Psoas muscle (tissue), 8 donors: ENCODE measurements at places on chromosomes 11 and 22. TPM values are rescaled to one million over a fixed set of nuclear protein-coding genes. Genes with fewer than 3 reads are reported as not detected.

MPEG1 gene
- total RNA-seq, result 6.1 TPM

- H3K4me1 ChIP-seq, result peaks cover 21% of the 10 kb centered on the region
- no peak overlapping the region for H3K4me3 ChIP-seq
- H3K27ac ChIP-seq, result no peak overlapping the region
- no peaks in the 10 kb centered on the region for H3K27me3 ChIP-seq
Observed at GRCh38 chr11:48107188-48107704, 109.4 kb upstream of the OR4B1 start.

- H3K4me1 ChIP-seq, result no peaks in the 10 kb centered on the region
- no peaks in the 10 kb centered on the region for H3K27me3 ChIP-seq
- no peak overlapping the region for H3K4me3 ChIP-seq
- DNase-seq, result peak; percentile 64
- H3K27ac ChIP-seq, result no peak overlapping the region
Observed at GRCh38 chr22:31561238-31561887, 65.0 kb downstream of the SFI1 start.

DNA sequence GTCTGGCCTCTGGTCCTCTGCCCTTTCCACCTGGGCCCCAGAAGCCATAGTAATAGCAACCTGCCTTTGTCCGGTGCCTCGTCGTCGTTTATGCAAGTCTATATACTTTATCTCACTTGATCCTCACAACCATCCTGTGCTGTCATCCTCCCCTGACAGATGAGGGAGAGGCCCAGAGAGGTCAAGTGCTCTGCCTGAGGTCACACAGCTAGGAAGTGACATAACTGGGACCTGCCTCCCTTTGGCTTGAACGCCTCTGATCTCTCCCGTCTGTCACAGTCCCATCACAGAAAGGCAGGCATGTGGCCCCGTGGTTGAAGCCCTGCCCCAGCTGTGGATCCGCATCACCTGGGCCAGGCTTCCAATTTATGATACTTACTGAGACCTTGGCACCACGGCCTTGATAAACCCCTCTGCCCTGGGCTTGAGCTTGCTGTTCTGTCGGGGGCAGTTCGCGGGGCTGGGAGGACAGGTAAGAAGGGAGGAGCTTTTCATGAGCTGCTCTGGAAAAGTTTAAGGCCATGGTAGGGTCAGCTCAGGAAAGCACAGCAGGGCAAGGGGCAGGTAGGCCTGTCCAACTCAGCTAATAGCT, 247.0 kb downstream of the ST3GAL4 start:
- no peaks in the 10 kb centered on the region for H3K4me1 ChIP-seq
- no peaks in the 10 kb centered on the region for H3K36me3 ChIP-seq
- no peak for DNase-seq
- no peak overlapping the region for H3K27ac ChIP-seq
- no peak overlapping the region for H3K4me3 ChIP-seq

SLC36A4 gene
- 2.2 TPM for total RNA-seq

FAM181B gene
- 0.06 TPM for total RNA-seq

DNA sequence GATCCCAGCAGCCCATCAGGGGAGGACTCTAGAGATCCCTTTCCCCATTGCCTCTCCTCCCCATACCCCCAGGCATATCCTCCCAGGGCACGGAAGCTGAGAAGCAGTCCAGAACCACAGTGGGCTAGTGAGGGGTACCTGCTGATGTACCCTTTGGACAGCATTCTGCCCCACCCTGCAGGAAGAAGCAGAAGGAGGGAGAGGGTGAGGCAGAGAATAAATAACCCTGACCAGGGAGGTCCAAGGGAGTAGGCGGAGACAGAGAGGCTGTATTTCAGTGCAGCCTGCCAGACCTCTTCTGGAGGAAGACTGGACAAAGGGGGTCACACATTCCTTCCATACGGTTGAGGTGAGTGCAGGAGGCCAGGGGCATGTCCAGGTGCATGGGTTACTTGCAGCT, at the start of gene OR51E1:
OR51E1 (plus strand) TSS at position 301 of the 400 bp plus-strand sequence. CDS start 8,545 bp downstream, outside the sequence.
- H3K36me3 ChIP-seq, result no peaks in the 10 kb centered on the region
- no peaks in the 10 kb centered on the region for H3K27me3 ChIP-seq
- peaks cover 10% of the 10 kb centered on the region for H3K4me1 ChIP-seq
- H3K27ac ChIP-seq, result peak within 1 kb of the TSS; percentile 53

DNA sequence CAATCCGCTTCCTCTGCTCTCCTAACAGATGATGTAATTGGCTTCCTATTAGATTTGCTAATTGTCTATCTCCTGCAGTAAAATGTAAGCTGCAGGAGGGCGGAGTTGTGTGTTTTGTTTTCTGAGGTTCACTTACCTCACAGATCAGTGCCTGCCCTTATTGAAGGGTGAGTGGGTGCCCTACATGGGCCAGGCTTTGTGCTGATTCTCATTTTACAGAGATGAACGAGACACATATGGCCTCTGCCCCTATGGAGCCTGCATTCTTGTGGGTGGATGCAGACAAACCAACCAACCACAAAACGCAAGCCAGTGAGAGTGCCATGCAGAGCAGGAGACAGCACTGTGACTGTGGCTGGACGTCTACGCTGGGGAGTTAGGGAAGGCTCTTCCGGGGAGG, 9.9 kb downstream of the TESMIN start:
- no peak overlapping the region for H3K27ac ChIP-seq
- H3K36me3 ChIP-seq, result no peaks in the 10 kb centered on the region
- no peak for DNase-seq
- peaks cover under 1% of the 10 kb centered on the region for H3K27me3 ChIP-seq
- no peaks in the 10 kb centered on the region for H3K4me1 ChIP-seq

DNA sequence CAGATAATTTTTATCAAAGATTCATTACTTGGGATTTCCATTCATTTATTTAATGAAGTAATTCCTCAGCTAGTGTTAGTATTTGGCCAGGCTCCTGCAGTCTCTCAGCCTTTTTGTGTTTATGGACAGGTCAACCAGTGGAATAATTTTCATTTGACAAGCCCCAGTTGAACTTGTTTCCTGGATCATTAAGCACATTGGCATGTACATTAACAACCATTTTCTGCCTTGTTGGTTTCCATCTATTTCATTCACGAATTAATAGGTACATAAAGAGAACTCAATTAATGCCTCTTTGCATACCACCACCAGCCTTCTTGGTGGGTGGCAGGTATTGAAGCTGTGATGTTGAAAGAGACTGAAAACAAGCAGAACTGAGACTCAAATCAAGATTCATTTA, 745.2 kb downstream of the KCNA4 start:
- no peaks in the 10 kb centered on the region for H3K27me3 ChIP-seq
- no peaks in the 10 kb centered on the region for H3K36me3 ChIP-seq
- no peak overlapping the region for H3K4me3 ChIP-seq
- DNase-seq, result no peak
- H3K27ac ChIP-seq, result no peak overlapping the region

CCDC81 gene
- total RNA-seq, result 0.34 TPM

- no peak for DNase-seq
- H3K27me3 ChIP-seq, result no peaks in the 10 kb centered on the region
- H3K36me3 ChIP-seq, result no peaks in the 10 kb centered on the region
- H3K4me1 ChIP-seq, result no peaks in the 10 kb centered on the region
Observed at GRCh38 chr22:20175597-20175900, 24.7 kb upstream of the CCDC188 start.
